GM04504 (cell line): ENCODE measurements at places on chromosomes 7 and 10.

GRCh38 chr7:140261522-140261921, 84.7 kb upstream of the KDM7A start:
- DNase-seq = no peak

GRCh38 chr7:144632724-144633123, 203.1 kb downstream of the TPK1 start:
- DNase-seq = no peak

DNA sequence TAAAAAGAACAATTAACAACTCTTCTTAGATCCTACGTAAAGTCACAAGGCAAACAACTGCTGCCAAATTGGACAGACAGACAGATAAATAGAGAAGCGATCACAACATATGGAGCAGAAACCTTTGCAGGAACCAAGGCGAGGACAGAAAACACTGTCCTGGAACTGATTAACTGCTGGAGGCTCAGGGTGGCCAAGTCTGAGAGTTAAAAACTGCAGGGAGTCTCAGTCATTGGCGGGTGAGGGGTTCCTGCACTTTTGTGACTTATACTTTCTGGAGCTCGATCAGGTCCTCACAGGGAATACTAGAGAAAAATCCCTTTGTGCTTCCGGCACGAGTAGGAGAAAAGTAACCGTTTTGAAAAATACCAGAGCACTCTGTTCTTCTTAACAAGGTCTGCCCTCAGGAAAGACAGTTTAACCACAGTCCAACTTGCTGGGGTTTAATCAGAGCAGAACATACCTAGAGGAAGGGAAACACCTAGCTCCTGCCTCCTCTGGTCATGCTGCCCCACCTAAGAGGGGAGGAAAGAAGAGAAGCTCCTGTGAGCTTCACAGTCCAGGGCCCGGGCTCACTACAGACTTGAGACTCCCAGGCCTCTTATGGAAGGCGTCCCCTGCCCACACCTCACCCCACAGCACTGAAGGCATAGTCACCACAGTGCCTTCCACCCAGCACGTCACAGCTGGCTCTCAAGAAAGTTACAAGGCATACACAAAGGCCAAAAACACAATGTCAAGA, 74.9 kb downstream of the LARP4B start:
- DNase-seq = no peak

- no peak for DNase-seq
Observed at GRCh38 chr10:103504181-103504783, 10.8 kb downstream of the NEURL1 start.

- DNase-seq = no peak
Observed at GRCh38 chr10:133024704-133025557, 62.8 kb upstream of the ADGRA1 start.

DNA sequence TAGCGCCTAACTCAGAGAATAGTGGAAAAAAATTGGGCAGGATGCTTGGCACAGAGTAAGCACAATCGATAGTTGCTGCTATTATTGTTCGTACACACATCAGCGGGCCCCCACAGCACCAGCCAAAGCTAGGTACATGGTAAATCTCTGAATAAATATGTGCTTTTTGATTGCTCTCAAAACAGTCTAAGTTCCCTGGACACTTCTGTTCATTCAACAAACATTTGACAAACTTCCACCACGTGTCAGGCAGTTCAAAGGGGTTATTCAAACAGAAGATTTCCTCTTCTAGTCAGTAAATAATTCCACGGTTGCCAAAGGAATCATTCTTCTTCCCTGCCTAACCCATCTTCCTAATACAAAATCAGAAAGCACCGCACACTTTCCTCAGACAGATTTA, 150.8 kb downstream of the DGKI start:
- no peak for DNase-seq

GRCh38 chr7:115352375-115352774, 430.5 kb downstream of the MDFIC start:
- DNase-seq = peak; percentile 66

GRCh38 chr7:139362981-139363380, 3.3 kb downstream of the LUC7L2 start:
- no peak for DNase-seq

- no peak for DNase-seq
Observed at GRCh38 chr7:146660839-146661238, 544.2 kb downstream of the CNTNAP2 start.

GRCh38 chr7:44264221-44264931, 61.0 kb downstream of the CAMK2B start:
- DNase-seq = no peak

- no peak for DNase-seq
Observed at GRCh38 chr10:108515821-108516220, 1351.3 kb upstream of the SORCS1 start.

DNA sequence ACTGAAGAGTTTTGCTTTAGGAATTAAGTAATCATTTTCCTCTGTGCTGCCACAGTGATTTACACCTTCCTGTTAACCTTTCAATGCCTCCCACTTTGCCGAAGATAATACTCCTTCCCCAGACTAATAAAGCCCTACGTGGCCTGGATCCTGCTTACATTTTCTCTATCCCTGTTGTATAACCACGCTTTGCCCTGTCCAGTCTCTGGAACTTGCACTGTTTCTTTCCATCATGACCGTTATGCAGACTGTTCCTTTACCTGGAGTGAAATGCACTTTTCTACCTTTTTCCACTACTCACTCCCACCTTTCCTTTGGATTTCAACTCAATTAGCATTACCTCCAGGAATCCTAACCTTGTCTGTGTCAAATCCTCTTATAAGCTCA, 154.4 kb downstream of the PRKG1 start:
- DNase-seq = no peak

DNA sequence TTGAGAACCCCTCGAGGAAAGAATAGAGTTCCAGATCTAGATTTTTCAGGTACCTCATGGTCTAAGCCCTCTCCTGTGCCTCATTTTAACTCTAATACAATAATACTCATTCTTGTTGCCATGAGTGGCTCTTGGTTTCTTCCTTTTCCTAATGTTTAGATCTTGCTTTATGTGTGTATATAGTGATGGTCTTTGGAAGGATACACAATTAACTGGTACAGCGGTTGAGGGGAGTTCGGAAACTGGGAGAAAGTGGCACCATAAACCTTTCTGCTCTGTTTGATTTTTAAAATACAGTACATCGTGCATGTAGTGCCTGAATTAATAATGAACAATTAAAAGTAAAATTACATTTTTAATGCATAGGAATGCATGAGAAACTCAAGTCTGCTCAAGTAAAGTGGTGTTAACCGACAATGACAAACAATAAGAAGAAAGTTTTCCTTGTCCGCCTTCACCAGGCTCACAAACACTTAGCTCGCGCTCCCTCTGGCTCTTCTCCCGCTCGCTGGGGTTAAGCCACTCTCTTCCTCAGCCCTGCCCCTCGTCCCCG, 386 bp upstream of the EIF4EBP2 start:
- DNase-seq = no peak

DNA sequence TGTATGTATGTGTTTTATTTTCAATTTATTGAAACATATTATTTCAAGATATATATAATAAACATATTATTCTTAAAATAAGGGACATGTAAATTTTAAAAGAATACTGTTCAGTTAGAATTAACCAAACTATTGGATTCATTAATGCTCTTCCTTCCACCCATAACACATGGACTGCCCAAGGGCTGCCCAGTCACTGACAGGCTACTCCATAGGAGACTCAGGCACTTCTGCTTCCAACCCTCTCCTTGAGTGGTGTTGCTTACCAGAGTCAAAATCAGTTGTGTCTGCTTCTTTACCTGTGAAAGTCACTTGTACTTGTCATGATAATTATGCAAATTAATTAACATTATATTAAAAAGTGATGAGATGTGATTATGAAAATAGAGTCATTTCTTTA, 9.8 kb upstream of the GPR37 start:
- DNase-seq = no peak

- no peak for DNase-seq
Observed at GRCh38 chr7:73960548-73960947, 67.4 kb upstream of the ELN start.

DNA sequence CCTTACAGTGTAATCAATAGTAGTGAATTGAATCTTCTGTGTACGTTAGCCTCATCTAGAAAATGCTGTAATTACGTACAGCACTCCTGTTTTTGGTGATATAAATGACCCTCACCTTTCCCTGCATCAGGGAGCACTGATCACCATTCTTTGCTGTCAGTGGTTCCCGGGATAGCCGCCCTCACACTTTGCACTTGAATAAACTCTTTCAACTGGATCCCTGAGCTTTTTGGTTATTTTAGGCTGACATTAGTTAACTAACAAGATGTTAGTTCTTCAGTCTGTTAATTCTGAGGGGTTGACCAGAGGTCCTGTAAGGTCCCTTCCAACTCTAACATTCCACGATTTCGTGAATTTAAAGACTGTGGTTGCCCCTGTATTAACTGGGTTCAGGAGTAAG, 23.4 kb upstream of the ZC3HAV1 start:
- no peak for DNase-seq

GRCh38 chr10:121845044-121845784, 82.6 kb downstream of the ATE1 start:
- DNase-seq = no peak

DNA sequence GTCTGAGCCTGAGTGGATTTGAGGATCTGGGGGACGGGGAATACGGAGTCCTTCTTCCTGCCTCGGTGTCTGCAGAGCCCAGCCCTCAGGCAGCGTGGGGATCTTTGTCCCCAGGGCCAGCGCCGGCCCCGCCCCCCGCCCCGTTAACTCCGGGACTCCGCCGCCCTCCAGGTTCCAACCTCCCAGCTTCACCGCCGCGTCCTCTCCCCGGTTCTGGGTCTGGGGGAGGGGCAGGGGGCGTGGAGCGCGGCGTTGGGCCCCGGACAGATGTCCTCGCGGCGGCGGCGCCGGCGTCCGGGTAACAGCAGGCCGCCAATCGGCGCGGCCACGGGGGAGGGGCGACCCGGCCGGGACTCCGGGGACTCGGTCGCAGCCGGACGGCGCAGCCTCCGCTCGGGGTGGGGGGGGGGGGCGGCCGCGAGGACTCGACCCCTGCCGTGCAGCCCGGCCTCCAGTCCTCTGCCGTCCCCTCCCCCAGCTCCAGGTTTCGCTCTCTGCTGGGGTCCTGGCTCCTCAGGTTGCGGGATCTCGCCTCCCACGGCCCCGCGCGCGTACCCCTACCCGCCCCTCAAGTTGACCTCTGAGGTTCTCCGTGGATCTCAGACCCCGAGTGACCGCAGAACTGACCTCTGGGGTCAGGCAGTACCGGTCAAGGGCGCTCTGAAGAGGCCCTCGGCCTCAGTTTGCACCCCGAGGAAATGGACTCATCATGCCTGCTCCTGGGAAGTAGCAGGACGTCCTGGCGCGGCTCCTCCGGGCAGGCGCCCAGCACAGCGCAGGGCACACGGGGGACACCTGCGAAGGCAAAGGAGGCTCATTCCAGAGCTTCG, 2.3 kb upstream of the ELFN1 start:
- no peak for DNase-seq

DNA sequence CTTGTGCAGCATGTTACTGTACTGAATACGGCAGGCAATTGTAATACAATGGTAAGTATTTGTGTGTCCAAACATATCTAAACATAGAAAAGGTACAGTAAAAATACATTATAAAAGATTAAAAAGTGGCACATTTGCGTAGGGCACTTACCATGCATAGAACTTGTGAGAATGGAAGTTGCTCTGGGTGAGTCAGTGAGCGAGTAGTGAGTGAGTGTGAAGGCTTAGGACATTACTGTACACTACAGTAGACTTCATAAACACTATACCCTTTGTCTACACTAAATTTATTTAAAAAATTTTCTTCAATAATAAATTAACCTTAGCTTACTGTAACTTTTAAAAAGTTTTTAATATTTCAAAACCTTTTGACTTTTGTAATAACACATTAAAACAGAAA, 37.5 kb downstream of the BPGM start:
- DNase-seq = no peak

GRCh38 chr7:68276725-68277124, 1280.1 kb downstream of the TYW1 start:
- DNase-seq = no peak

- DNase-seq = no peak
Observed at GRCh38 chr10:99375426-99375825, 46.3 kb downstream of the CNNM1 start.
